ENCODE measurements at places on chromosomes 4 and X.
A peak's percentile ranks its signal among the peaks of the same experiment; 100 is the strongest.

DNA sequence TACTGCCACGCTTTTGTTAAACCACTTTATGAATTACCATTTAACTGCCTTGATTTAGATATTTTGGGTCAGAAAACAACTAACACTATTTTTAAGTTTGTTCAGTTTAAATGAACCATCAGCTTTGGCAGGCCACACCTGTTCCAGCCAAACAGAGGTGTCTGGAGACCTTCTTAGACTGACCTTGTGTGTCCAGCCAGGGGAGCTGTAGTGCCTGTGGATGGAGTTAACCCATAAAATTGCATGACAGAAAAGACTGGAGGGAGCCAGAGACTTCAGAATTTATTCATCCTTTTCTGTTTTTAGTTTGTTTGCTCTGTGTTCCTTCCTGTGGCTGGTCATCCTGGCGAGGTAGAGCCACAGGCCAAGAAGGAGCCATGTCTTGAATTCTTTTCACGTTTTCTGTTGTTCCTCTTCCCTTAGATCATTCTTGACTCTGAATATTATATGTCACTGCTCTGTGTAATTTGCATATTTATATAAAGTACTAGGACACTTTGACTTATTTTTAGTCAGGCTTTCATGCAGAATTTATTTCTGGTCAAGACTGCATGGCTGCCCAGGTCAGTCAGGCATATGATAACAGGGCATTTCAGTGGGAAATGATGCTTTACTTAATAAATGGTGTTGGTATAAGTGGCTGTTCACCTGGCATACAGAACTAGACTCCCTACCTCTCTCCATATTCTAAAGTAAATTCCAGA is 26.7 kb downstream of the HERC3 start:
- DNase-seq: no peak

- DNase-seq: no peak
These were observed 9.9 kb downstream of the FHIP1A start for GRCh38 chr4:151418856-151419255.

- no peak for DNase-seq
These were observed 30.9 kb upstream of the HHIP start for GRCh38 chr4:144614850-144615585.

DNA sequence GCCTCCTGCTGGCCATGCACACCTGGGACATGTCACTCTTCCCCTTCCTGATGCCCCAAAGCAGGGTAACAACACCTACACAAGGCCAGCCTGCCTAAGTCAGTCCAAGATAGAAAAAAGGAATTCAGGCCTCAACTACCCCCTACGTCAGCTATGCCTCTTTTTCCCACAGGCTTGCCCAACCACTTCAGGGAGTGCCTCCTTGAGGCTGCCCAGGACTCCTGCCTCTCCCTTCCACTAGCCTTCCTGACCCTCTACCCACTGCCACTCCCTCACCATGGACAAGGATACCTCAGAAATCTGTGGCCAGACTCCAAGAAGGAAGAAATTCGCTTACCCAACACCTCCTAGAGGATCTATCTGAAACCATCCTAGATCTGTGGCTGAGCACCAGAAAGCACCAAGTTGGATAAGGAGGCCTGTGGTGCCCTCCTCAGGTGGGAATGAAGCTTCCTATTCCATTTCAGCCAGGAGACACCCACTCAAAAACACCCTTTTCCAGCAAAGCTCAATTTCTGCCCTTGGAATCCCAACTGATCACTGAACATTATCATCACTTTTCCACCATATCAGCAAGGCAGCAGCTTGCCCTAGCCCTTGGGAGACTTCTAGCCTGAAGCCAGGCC is 1.8 kb downstream of the KDM5C start:
- no peak for DNase-seq

GRCh38 chr4:94452476-94453371 is 982 bp downstream of the PDLIM5 start:
- DNase-seq: peak; percentile 16

DNA sequence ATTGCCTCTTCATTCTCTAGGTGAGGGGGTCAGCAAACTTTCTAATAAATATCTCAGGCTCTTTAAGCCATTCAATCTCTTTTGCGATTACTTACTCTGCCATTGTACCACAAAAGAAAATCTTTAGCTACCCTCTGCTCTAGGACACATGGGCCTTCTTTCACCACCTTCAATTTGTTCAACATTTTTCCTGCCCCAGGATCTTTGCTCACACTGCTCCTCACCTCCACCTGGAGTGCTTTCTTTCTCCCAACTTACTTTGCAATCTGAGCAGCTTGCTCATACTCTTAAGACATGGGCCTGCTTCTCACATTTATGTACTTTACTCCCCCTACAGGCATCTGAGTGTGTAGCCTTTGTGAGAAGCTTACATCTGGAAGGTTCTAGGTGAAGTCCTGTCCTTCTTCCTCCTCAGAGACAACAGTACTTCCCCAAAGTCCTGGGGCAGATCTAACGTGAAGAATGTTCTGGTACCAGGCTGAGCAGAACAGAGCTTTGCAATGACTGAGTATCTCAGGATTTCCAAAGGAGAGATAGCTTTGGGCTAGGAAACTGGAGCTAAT is 55.0 kb upstream of the PRDM5 start:
- DNase-seq: peak; percentile 26

DNA sequence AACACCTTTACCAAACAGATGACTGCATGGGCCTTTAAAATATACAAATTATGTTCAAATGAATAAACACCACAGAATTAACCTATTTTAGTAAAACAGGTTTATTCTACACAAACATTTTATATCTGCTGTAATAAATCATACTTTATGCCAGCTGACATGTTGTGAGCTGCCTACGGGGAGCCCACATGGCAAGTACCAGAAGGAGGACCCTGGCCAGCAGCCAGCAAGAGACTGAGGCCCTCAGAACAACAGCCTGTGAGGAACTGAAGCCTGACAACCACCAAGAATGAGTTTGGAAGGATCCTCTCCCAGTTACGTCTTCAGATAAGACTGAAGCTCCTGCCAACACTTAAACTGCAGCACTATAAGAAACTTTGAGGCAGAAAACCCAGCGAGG is 377.0 kb downstream of the PDGFC start:
- DNase-seq: no peak

DNA sequence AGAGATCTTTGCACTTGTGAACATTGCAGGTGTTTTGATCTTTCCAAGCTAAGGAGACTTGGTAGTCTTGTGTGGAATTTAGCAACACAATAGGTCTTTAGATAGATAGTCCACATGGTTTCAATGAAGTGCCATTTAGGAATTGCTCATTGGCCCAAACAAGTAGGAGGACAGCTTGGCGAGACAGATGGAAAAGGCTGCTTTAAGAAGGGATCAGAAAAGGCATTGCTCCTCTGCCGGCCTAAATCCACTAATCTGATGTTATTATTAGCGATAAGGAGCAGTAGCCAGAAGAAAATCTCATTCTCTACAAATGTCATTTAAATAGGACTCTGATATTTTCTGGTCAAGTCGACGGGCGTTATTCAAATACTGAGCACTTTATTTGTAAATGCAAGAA is 99.7 kb downstream of the AFF2 start:
- no peak for DNase-seq

DNA sequence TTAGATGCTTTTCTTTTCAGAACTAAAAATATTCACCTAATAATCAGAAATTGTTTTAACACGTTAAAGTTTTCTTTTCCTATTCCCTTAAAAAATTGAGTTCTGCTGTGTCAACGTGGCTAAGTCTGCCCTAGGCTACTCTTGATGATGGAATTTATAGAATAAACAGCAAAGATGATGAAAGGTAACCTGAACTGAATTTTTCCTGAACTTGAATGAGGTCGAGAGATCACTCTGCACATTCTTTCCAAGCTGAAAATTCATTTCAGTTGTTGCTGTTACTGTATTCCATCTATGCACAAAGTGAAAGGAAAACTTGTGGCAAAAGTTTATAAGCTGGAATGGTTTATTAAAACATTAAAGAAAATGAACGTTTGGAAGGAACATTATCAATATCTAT is 245.9 kb upstream of the GIMD1 start:
- DNase-seq: no peak

DNA sequence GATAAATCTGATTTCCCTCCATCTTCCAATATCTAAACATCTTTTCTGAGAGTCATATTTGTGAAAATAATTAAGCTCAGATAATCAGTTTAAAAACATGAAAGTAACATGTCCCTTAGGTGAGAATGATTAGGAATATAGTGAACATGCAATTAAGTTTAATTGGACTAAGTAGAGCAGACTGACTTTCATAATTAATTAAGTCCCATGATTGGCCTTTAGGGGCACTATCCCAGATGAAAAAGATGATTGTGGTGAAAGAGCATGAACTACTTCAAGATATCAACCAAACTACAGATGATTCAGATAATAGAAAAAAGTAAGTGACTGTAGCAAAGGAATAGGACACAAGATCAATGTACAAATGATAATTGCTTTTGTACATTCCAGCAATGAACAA is 758.8 kb downstream of the STIM2 start:
- no peak for DNase-seq
